Astrocyte of the hippocampus (primary cell): ENCODE measurements at places on chromosomes 7 and 10.

DNA sequence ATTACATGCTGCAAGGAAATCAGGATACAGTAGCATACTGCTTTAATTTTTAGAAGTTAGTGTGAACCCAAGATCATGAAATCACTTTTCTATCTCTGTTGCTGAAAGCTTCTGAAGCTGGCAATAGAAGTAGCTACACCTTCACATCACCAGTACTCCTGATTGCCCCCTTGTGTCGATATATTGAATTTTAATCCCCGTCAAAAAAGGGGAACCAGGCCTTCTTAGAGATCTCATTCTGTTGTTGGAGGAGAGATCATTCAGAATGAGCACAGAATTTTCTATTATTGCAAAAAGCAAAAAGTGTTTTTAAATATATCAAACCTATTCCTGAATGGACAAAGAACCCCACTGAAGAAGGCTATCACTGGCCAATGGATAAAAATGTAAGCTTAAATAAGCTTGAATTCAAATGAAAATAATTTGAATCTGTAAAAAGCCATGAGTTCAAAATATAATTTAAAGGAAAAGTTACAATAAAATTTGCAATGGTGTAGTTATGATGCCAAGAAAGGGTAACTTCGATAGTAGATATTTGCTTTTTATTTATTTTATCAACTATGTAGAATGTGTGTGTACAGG, 39.7 kb upstream of the TEX47 start:
- peak; percentile 51 for DNase-seq

DNA sequence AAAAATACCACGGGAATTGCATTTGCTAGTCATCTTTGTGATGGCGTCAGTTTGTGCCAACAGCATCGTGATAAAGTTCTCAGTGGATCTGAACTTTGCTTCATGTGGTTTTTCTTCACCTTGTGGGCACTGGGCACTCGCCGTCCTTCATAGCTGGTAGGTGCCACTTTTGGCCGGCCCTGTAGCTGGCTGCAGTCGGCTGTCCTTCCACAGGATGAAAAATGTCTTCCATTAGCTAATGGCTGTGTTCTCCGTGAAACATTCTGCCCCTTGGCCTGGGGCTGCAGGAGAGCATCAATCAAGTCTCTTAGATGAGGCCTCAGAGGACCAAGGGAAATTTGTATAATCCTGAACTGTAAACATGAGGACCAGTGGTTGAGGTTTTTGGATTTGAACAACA, 145.3 kb downstream of the DYNC1I1 start:
- DNase-seq: no peak

- DNase-seq: no peak
These were observed 186.8 kb upstream of the AUTS2 start for GRCh38 chr7:69411466-69411865.

DNA sequence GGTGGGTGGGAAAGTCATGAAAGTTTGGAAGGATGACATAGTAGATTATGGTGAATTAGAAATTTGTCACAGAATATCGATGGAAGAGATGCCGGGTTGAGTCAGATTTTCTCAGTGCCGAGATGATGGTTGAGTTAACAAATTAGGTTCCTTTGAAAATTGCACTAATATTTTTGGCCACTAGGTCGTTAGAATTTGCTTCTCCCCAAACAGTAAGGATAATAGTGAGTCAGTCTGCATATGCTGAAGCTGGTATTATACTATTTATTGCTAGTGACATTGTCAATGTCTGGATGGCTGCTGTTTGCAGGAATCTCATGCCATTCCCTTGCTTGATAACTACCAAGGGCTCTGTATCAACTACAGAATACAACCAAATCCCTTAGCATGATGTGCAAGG, 37.7 kb upstream of the MINDY3 start:
- DNase-seq: no peak

DNA sequence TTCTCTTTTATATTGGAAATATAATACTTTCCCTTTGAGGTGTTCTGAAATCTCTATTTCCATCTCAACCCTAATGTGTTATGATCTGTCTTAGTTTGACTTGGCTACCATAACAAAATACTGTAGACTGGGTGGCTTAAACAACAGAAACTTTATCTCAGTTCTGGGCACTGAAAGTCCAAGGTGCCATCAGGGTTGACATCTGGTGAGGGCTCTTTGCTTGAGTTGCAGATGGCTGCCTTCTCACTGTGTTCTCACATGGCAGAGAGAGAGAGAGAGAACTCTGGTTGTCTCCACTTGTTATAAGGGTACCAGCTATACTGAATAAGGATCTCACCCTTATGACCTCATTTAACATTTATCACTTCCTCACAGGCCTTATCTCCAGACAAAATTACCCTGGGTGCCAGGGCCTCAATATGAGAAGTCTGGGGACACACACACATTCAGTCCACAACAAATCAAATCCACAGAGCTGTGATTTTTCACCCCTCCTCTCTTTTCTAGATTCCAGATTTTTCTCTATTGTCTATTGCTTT, 104.5 kb downstream of the SRI start:
- no peak for DNase-seq

- DNase-seq: no peak
These were observed 9.4 kb downstream of the PIP4K2A start for GRCh38 chr10:22704942-22705341.

DNA sequence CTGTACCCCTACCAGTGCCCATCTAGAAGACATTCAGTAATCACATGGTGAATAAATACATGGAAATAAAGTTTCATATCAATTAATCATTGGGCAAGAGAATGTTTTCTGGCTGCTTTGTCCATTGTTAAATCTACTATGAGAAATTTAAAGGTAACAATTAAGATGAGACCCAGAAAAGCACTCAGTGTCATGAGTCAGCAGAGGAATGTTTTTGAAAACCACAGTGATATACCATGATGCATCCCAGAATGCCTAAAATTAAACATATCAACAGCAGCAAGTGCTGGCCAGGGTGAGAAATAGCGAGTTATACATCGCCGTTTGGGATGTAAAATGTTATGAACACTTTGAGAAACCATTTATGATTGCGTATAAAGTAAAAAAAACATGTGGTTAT, 825.3 kb upstream of the C7orf33 start:
- no peak for DNase-seq
